ENCODE measurements at places on chromosomes 12 and 14.

DNA sequence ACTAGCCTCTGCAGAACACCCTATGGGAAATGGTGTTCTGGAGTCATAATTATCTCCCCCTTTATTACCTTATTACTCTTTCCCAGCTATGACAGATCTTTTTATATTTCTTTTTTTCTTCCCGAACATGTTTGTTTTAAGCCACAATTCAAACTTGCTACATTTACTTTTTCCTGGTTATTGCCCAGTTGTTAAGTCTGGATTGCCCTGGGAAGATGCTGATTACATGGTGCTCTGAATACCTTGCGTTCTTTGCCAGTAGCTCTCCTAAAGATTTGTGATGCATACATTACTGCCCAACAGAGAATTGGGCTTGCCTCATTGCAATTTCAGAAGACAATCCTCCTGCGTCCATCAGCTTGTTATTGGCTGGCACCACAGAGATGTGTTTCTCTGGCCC, 118.3 kb upstream of the FGD4 start:
- no peak for DNase-seq

GRCh38 chr12:109269428-109269827, 39.7 kb downstream of the FOXN4 start:
- DNase-seq, result no peak

DNA sequence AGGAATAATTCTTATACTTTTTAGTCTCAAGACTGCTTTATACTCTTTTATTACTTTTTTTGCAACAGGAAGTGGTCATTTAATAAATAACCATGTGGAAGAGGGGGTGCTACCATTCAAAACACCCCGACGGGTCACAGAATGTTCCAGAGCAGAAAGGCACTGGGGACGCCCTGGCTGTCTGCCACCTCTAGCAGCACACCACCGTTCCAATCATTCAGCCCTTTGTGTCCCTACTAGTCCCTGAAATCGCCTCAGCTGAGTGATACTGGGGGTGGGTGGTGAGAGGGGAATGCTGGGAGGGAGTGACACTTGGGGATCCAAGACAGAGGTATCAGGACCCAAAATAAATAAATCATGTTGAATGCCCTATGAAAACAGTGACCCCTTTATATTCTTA, 52.4 kb downstream of the MON2 start:
- no peak for DNase-seq

DNA sequence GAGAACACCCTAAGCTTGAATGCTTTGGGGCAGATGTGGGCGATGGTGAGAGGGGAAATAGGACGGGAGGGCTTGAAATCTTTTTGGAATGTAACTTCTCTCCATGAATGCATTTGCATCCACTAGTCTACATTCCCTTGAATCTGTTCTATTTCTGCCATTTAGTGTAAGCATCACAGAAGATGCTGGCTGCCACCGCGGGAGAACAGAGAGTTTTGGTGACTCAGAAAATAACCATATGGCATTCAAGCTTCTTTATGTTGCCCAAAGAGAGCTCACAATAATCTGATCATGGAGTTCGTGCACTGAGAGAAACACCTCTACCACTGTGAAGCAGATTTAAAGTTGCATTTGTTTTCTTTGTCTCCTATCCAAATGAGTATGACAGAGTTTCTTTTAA, 52.6 kb upstream of the OTX2 start:
- no peak for DNase-seq

GRCh38 chr12:54682674-54683073, 34.5 kb upstream of the DCD start:
- DNase-seq, result no peak

DNA sequence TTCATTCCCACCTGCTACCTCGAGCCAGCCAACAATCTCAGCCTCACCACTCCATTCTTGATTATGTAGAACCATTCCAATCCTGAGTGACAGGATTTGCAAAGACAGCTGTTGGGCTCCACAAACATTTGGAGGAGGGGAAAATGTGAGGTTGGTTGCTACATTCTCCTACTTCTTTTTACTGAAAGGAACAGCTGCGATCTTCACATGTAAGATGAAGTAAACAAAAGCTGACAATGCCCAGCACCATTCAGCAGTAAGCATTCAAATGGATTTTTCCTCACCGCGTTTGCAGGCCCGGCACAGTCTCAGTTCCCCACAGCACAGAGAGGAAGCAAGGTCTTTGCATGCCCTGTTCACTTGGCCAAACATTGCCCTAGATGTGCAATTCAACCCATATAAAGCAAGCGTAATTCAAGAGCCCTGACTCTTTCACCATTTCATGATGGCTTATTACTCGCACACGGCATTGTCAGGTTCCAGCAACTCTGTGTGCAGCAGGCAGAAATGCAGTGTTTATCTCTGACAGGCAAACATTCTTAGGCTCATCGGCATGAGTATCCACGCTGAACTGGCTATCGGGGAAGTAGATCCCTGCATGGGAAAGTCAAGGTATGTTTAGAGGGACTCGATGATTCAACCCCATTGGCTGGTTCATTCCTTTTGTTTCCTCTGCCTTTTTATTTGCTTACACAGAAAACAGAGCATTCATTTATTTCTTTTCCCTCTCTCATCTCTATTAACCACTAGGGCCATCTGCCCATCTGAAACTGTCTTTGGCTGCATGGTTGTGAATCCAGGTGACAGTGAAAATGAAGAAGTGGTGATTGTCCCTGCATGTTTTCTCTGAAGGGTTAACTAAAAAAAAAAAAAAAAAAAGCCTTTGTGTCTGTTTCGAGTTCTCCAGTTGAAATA, 236.1 kb upstream of the PLEKHG7 start:
- DNase-seq, result no peak

- DNase-seq, result no peak
These were observed 127.7 kb downstream of the ZNF664 start for GRCh38 chr12:124100572-124101178.

DNA sequence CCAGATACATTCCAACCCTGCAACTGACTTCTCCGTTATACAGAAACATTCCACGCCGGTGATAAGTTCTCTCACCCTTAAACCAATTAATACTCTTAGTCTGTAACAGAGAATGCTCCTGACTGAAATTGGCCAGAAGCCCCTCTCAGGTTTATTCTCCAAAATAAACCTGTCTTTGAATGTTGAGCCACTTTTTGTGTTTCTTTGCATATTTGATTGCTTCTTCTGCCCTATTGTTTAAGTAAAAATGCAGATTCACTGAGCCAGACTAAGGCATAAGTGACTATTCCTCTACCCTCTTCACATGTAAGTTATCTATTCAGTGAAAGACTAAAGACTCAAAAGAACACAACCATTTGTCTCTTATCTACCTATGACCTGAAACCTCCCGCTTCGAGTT, 3.6 kb upstream of the AVPR1A start:
- no peak for DNase-seq

DNA sequence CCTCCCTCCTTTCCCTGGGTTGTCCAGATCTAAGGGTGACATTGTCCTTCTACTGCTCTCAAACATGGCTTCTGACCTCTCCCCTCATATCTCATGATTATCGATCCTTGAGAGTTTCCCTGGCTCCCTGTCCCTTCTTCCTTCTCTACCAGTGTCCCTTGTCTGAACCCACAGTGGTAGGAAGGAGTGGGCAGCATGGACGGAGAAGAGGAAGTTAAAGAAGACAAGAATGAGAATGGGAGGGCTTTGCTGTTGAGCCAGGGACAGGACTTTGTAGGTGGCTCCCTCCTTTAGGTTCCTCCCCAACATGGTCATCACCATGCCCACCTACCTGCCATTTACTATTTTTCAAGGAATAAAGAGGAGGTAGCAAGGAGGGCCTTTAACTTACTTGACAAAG, 166.7 kb downstream of the TMEM117 start:
- no peak for DNase-seq

DNA sequence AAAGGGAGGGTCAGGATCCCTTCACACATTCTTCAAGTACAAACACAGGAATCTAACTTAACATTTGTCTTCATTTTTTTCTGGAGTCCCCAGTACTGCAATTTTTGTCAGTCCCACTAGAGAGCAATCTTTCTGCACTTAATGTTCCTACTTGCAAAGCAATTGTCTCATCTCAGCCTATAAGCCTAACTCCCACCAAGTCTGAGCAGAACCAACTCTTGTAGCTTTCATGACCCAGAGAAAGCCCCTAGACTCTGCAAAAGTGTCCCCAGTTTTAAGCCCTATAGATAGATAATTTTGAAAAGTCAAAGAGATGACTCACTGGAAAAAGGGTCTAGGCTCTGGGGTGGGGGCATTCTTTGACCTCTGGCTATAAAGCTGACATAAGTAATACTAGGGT, 1.8 kb upstream of the ZBTB39 start:
- peak; percentile 69 for DNase-seq

DNA sequence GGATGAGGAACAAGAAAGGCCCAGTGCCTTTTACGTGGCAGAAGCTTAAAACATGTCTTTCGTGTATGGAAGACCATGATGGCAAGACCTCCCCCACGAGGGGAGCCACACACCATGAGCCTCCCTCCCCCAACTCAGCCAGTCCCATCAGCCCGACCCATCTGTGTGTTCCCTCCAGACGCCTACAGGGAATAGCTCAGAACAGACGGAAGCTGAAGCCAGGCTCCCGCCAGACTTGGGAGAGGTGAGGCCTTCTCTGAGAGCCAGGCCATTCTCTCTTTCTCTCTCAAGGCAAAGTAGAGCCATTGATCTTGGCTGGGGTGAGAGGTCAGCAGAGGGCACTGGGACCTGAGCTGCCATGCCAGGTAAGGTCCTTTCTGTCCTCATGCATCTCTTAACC, 9.5 kb downstream of the REM2 start:
- no peak for DNase-seq

- DNase-seq, result no peak
These were observed 51.7 kb upstream of the MYF6 start for GRCh38 chr12:80655751-80656150.

DNA sequence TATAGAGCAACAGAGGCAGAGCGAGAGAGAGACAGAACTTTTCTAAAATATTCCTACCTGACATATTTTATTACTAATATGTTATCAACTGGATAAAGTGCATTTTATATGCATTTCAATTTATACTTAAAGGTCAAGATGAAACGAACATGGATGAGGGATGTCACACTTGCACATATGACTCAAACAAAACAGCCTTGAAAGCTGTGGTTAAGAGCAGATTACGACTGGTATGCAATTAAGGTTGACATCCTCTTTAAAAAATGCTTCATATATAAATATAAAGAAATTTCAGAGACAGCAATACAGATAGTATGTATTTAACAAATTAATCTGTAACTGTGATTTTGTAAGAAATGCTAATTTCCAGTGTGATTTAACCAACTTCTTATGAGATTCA, 52.5 kb downstream of the LMO3 start:
- DNase-seq, result no peak

Measured in AG08395 (cell line).